ENCODE measurements at places on chromosomes 1 and 21.

- no peak for DNase-seq
These were observed 101.3 kb downstream of the PRRX1 start for GRCh38 chr1:170765279-170765678.

DNA sequence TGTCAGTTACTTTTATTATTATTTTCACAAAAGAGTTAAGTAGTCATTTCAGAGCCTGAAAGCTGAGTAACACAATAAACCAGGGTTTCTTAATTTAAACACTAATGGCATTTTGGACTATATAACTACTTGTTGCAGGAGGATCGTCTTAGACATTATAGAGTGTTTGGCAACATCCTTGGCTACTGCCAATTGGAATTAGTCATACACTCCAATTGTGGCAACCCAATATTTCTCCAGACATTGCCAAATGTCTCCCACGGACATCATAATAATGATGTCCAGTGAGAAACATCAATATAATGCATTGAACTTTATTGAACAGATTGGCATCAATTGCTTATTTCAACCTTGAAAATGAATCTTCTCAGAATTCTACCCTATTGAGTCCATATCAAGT lies 441.9 kb upstream of the ADGRL4 start:
- no peak for DNase-seq

DNA sequence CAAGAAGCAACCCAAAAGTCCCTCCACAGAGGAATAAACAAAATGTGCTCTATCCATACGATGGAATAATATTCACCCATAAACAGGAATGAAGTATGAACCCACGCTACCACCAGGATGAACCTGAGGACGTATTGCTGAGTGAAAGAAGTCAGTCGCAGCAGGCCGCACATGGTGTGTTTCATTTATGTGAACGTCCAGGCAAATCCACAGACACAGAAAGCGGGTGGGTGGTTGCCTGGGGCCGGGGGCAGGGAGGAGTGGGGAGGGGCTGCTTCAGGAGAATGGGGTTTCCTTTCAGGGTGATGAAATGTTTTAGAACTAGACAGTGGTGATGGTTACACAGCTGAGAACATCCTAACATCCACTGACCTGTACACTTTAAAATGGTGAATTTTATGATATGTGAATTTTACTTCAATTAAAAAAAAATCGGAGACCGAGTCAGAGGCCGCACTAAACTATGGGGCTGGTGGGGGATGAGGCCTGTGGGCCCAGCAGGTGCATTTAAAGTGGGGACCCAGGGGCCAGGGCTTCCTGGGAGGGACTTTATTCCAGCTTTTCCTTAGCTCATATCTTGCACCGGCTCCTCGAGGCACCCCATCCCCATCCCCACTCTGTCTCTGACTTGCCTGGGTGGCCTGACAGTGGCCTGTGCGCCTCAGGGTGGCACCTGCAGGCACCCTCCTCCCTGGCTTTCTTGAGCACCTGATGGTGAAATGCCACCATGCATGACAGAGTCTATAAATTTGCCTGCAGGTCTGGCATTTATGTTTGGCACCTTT lies 392.6 kb upstream of the VAMP3 start:
- DNase-seq, result no peak

GRCh38 chr1:58249737-58250586 lies 296.6 kb downstream of the OMA1 start:
- DNase-seq, result no peak

DNA sequence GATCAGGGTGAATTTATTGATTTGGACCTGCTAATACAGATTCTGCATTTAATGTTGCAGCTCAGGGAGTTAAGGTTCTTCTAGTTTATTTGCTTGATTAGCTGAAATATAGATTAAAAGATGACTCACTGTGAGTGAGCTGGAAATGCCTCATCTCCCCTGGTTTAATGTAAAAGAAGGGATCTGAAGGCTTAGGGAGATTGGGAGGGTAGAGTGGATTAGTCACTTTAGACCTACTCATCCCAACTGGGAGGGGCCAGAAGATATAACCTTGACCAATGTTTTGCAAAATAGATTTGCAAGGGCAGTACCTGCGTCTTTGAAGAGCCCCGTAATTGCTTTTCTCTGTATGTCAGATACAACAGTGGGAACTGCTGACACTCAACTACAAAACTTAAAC lies 922.8 kb upstream of the ADGRL4 start:
- DNase-seq, result no peak

DNA sequence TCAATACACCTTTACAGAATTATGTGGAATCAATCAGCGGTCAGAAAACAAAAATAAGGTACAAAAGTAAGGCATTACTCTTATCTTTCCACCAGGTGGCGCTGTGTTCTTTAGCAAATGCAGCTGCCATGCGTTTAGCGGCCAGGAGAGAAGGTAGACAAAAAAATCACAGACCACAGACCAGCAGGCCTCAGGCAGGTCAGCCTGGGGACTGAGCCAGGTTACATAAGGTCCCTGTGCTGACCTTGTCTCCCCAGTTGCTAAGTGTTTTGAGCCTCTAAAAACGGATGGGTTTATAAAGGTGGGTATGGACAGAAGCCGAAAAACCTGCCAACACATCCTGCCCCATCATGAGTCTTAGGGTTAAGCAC lies 2.8 kb downstream of the RGS16 start:
- no peak for DNase-seq

- no peak for DNase-seq
These were observed 33.7 kb downstream of the LRRC42 start for GRCh38 chr1:53979712-53980450.

All from GM04503 (cell line).